ENCODE measurements at places on chromosomes 7 and 10.
A peak's percentile ranks its signal among the peaks of the same experiment; 100 is the strongest.

DNA sequence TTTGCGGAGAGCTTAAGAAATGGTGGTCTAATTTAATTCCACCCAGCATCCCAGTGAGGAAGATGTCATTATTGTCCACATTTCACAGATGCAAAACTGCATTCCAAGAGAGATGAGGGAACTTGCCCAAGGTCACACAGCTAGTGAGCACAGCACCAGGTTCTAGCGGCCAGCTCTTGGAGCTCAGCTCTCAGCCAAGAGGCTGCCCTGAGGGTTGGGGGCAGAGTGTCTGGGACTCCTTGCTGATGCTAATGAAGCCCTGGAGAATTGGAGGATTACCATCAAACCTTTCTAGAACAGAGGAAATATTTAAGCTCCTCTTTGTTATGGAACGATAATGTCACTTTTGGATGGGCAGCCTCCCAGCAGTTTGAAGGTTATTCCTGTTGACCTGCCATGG is 48.0 kb downstream of the PLPP4 start:
- H3K36me3 ChIP-seq = no peaks in the 10 kb centered on the region
- no peak overlapping the region for H3K27ac ChIP-seq
- DNase-seq = no peak
- peaks cover 3% of the 10 kb centered on the region for H3K4me1 ChIP-seq
- H3K27me3 ChIP-seq = no peaks in the 10 kb centered on the region

DNA sequence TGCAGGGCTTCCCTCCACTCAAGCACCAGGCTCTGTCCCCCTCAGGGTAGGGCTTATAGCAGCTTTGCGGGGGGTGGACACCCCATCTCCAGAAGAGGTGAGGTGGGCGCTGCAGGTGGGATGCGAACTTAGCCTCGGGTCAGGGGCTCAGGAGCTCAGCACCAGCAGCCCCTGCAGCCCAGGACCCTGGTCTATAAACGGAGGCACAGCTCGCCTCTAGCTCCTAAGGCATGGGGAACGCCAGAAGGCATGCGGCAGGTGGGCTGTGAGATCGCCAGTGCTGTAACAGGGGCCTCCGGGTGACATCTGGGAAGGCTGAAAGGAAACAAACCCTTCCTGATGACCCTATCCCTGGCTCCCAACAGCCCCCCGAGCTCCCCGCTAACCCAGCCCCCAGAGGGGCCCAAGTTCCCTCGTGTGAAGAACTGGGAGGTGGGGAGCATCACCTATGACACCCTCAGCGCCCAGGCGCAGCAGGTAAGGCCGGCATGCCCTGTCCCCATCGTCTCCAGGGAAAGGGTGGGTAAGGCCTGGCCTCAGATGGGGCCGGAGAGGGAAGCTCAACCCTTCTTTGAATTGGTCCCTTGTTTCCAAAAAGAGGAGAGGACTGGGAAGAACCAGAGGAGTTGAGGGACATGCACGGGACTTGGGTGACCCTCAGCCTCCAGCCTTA is 4.2 kb downstream of the NOS3 start:
- H3K4me1 ChIP-seq = peaks cover 13% of the 10 kb centered on the region
- peaks cover 2% of the 10 kb centered on the region for H3K27me3 ChIP-seq
- peak overlapping the region; percentile 57 for H3K4me3 ChIP-seq
- H3K27ac ChIP-seq = peak overlapping the region; percentile 58
- no peak for DNase-seq

GRCh38 chr10:90224791-90225566 is 523.6 kb downstream of the KIF20B start:
- no peaks in the 10 kb centered on the region for H3K36me3 ChIP-seq
- H3K27ac ChIP-seq = no peak overlapping the region
- H3K4me1 ChIP-seq = no peaks in the 10 kb centered on the region
- H3K4me3 ChIP-seq = no peak overlapping the region

- H3K27ac ChIP-seq = peak overlapping the region; percentile 76
- peaks cover 2% of the 10 kb centered on the region for H3K36me3 ChIP-seq
- H3K27me3 ChIP-seq = no peaks in the 10 kb centered on the region
- no peak for DNase-seq
- peaks cover 10% of the 10 kb centered on the region for H3K4me1 ChIP-seq
Observed at GRCh38 chr7:129169686-129170440, 18.6 kb upstream of the SMO start.

DNA sequence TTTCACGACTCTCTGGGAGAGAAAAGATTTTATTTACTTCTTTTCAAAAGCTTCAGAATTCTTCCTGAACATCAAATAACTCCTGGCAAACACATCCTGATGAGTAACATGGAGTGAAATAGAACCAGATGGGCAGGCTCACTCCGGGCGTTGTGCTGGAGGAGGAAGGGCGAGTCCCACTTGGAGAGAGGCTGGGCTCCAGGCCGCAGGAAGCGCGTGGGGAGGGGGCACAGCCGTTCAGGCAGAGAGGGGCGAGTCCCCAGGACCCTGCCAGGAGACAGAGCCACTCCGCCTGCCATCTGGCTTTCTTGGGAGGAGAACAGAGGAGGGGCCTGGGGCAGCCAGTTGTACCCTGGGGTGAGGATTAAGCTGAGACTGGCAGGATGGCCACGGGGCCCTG is 265.9 kb upstream of the ZMIZ1 start:
- no peaks in the 10 kb centered on the region for H3K4me1 ChIP-seq
- H3K27ac ChIP-seq = no peak overlapping the region
- DNase-seq = no peak
- no peaks in the 10 kb centered on the region for H3K36me3 ChIP-seq

GRCh38 chr7:142196066-142196840 is 61.6 kb downstream of the PRSS58 start:
- no peaks in the 10 kb centered on the region for H3K36me3 ChIP-seq
- H3K27me3 ChIP-seq = peaks cover 17% of the 10 kb centered on the region
- no peaks in the 10 kb centered on the region for H3K4me1 ChIP-seq
- no peak overlapping the region for H3K27ac ChIP-seq
- no peak overlapping the region for H3K4me3 ChIP-seq
- no peak for DNase-seq

DNA sequence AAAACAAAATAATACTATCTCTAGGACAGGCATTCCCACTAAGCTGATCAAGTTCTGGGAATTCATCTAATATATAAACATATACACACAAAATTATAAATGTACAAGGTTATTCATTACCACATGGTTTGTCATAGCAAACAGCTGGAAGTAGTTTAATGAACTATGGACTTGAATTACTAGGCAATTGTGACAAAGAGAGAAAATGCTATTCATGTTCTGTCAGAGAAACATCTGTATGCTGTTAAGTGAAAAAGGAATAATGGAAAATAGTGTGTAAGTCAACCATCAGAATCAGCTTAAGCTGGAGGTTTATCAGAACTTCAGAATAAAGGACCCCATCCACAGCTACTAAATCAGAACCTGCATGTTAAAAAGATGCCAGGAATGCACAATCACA is 2.8 kb downstream of the ZNF248 start:
- no peaks in the 10 kb centered on the region for H3K27me3 ChIP-seq
- no peak for DNase-seq
- no peak overlapping the region for H3K4me3 ChIP-seq
- H3K27ac ChIP-seq = no peak overlapping the region
- H3K36me3 ChIP-seq = peaks cover 30% of the 10 kb centered on the region

DNA sequence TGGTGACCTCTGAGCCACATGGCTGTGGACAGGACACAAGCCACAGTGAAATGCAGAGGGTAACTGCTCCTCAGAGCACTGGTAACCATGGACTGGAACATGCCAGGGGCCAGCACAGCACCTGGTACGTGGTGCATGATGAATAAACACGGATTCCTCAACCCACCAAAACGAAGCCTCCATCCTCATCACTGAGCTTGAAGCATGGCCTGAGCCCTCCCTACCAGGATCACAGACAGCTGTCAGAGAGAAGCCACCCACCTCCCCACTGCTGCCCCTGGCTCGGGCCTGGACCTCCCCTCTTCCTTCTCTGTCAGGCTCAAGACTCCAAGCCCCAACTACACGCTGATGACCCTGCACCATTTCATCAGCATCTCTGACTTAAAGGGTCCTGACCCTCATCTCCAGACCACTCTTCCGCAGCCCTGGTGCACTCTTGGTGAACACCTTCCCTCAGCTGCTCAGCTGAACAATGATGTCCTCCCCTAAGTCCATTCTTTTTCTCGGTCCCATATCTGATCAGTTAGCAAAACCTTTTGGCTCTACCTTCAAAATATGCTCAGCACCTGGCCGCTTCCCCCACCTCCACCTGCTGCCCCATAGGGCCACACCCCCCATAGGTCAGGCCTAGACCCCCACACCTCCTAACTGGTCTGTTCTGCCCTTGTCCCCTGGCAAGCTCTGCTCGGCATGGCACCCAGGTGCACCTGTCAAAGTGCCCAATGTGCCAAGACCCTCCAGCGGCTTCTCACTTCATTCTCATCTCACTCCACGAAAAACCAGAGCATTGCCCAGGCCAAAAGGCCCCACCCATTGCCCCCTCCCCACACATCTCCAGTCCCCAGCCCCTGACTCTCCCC is 141.1 kb downstream of the MAPK8 start:
- no peaks in the 10 kb centered on the region for H3K36me3 ChIP-seq
- H3K27ac ChIP-seq = no peak overlapping the region
- H3K4me3 ChIP-seq = no peak overlapping the region
- H3K4me1 ChIP-seq = peaks cover 7% of the 10 kb centered on the region
- DNase-seq = no peak

DNA sequence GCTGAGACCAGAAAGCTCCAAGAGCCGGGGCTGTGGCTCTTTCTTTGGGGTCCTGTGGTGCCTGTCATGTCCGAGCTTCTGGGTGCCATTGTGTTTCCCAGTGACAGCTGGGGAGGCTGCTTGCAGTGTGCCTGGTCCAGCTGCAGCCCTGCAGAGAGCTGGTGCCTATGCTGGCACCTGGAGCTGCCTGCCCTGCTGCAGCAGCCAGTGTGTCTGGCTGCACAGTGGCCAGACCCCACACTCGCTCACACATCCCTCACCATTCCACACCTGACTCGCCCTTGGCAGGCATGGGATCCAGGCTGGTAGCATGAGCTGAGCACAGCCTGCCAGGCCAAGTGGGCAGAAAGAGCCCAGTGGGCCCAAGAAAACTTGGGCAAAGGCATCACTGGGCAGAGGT is 635.1 kb upstream of the SEMA3D start:
- H3K27me3 ChIP-seq = no peaks in the 10 kb centered on the region
- no peak for DNase-seq
- H3K4me3 ChIP-seq = no peak overlapping the region
- no peaks in the 10 kb centered on the region for H3K4me1 ChIP-seq
- H3K27ac ChIP-seq = no peak overlapping the region
- no peaks in the 10 kb centered on the region for H3K36me3 ChIP-seq

DNA sequence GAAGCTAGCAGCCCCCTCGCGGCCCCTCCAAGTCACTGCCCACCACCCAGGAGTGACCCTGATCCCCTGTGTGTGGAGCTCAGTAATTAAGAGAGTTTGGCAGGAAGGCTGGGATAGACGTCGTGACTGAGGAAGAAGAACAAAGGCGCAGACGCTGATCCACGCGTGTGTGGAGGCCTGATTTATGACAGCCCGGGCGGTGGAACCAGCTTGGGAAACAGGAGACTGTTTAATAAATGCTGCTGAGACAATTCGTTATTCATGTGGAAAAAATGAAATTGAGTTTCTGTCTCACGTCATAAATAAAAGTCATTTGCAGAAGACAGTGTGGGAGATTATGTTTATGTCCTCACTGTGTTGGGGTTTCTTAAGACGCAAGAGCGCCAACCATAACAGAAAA is 130.8 kb downstream of the ELFN1 start:
- H3K27ac ChIP-seq = no peak overlapping the region
- H3K4me1 ChIP-seq = no peaks in the 10 kb centered on the region
- no peaks in the 10 kb centered on the region for H3K36me3 ChIP-seq
- H3K27me3 ChIP-seq = peaks cover 24% of the 10 kb centered on the region
- no peak for DNase-seq
- H3K4me3 ChIP-seq = no peak overlapping the region

DNA sequence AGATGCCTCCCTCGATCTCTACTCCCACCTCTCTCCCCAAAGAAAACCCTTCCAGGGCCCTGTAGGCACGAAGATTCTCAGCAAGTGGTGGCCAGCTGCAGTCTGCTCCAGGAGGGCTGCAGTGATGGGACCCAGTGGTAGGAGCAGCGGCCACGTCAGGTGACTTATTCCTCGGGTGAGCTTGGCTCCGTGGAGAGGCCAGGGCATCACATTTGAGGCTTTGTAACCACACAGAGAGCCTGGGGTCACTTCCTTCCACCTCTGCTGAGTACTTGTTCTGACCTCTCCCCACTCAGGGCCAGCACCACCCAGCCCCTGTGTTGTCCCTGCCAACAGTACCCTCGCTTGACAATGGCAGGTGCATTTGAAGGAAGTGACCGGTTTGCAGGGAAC is 17.9 kb upstream of the EN2 start:
- no peaks in the 10 kb centered on the region for H3K4me1 ChIP-seq
- no peak overlapping the region for H3K27ac ChIP-seq
- H3K4me3 ChIP-seq = no peak overlapping the region
- DNase-seq = no peak
- H3K36me3 ChIP-seq = no peaks in the 10 kb centered on the region

- H3K4me3 ChIP-seq = no peak overlapping the region
- no peak for DNase-seq
- H3K27ac ChIP-seq = no peak overlapping the region
- H3K36me3 ChIP-seq = no peaks in the 10 kb centered on the region
- H3K4me1 ChIP-seq = no peaks in the 10 kb centered on the region
Observed at GRCh38 chr7:38451840-38452239, 178.4 kb upstream of the TARP start.

DNA sequence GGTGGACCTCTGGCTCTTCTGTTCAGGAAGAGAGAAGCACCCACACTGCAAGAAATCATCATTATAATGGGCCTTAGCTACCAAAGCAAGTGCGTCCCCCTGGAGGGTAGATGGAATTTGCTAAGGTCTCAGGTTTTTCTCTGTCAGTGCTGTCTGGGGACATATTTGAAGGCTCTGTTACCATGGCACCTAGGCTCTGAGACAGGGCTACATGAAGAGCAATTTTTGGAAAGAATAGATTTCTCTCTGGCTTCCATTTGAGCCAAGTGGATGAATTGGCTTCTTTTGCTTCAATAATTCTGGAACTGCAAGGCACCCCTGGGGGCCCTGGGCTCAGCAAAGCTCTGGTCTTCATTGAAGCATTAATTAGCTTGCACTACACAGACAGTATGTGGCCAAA is 349.1 kb upstream of the GALNT17 start:
- peaks cover 9% of the 10 kb centered on the region for H3K4me1 ChIP-seq
- no peak overlapping the region for H3K4me3 ChIP-seq
- H3K27ac ChIP-seq = no peak overlapping the region
- peaks cover 3% of the 10 kb centered on the region for H3K27me3 ChIP-seq

GRCh38 chr7:27242154-27242553 is 448 bp upstream of the EVX1 start:
- peaks cover 91% of the 10 kb centered on the region for H3K27me3 ChIP-seq
- peak overlapping the region; percentile 50 for H3K27ac ChIP-seq
- no peak for DNase-seq
- H3K4me3 ChIP-seq = peak overlapping the region; percentile 55
- peaks cover 15% of the 10 kb centered on the region for H3K4me1 ChIP-seq
- H3K36me3 ChIP-seq = no peaks in the 10 kb centered on the region

DNA sequence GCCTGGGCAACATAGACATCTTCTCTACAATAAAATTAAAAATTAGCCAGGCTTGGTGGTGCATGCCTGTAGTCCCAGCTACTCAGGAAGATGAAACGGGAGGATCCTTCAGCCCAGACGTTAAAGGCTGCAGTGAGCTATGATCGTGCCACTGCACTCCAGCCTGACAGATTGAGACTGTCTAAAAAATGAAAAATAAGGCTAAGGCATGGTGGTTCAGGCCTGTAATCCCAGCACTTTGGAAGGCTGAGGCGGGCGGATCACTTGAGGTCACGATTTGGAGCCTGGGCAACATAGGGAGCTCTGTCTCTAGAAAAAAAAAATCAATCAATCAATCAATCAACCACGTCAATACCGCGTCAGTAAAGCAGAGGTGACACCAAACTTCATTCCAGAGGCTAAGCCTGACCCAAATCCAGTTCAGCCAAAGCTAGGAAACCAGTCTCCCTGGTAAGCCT is 31.1 kb downstream of the MRPS24 start:
- peaks cover 10% of the 10 kb centered on the region for H3K27me3 ChIP-seq
- no peak overlapping the region for H3K27ac ChIP-seq
- H3K36me3 ChIP-seq = no peaks in the 10 kb centered on the region
- DNase-seq = no peak
